ENCODE measurements at places on chromosomes 13 and 19. TPM values are rescaled to one million over a fixed set of nuclear protein-coding genes. Genes with fewer than 3 reads are reported as not detected.

DNA sequence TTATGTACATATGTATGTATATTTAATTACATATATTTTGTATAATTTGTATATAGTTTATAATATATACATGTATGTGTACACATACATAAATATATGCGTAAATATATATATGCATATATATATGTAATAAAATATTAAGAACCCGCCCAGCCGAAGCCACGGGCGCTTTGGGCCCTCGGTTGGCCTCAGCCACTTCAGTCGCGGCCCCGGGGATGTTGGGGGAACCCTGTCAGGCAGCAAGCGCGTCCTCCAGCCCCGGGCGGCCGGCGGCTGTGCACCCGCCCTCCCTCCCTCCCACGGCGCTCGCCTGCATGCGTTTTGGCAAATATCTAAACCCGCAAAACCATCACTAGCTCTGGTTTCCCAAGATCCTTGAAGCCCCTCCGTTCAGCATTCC is 7.9 kb upstream of the ZNF606 start:
- DNase-seq: no peak

Gene TEKTIP1
- 1.2 TPM for polyA plus RNA-seq

DNA sequence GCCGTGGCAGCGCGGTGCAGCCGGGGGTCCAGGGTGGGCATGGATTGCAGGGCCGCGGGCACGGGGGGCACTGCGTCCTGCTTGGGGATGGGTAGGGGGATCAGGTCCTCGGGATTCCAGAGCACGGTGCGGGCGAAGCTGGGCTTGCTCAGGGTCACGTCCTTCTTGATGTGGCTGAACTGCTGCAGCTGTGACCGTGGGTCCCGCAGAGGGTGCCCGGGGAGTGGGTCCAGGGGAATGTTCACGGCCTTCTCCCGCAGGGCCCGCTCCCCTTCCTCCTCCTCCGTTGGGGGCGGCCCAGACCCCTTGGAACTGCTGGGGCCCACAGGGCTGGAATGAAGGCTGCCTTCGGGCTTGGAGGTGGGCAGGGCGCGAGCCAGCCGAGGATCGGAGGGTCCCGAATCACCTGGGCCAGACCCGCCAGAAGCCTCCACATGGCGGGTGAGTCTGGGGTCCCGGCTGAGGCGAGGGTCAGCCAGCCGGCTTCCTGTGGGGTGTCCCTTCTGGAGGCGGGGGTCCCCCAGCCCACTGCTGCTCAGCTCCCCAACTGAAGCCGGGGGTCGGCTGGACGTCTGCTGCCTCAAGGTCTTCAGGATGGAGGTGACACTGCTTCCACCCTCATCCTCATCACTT is 18.9 kb upstream of the TMEM160 start:
- DNase-seq: no peak

GRCh38 chr13:99971576-99972189 is at the start of gene ZIC5:
Gene ZIC5 (minus strand): TSS chr13:99971767. CDS start chr13:99971603, 164 bp downstream.
- peak; percentile 48 for DNase-seq

Gene ZNF429
- 8.3 TPM for polyA plus RNA-seq

DNA sequence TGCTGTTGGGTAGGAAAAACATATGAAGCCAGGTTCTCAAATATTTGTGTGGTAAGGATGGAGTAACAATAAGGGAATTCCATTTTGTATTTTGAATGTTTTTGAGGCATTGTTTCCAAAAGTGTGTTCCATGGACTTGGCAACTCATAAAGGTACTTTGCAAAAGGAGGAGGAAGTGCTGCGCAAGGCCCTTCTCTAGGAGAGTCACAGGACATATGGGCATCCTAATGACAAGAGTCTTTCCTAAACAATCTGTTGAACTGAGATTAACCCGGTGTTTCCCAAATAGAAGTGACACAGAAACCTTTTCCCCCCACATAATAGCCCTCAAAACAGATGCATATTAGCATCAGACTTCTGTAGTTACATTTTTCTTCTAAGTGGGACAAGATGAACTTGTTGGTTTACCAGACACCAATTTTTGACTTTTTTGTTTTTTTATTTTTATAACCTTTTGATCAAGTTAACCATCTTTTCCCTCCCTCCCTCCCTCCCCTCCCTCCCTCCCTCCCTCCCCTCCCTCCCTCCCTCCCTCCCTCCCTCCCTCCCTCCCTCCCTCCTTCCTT is 209.3 kb downstream of the PCCA start:
- DNase-seq: no peak

- no peak for DNase-seq
Measured at GRCh38 chr19:30596268-30596667, 224.1 kb downstream of the ZNF536 start.

DNA sequence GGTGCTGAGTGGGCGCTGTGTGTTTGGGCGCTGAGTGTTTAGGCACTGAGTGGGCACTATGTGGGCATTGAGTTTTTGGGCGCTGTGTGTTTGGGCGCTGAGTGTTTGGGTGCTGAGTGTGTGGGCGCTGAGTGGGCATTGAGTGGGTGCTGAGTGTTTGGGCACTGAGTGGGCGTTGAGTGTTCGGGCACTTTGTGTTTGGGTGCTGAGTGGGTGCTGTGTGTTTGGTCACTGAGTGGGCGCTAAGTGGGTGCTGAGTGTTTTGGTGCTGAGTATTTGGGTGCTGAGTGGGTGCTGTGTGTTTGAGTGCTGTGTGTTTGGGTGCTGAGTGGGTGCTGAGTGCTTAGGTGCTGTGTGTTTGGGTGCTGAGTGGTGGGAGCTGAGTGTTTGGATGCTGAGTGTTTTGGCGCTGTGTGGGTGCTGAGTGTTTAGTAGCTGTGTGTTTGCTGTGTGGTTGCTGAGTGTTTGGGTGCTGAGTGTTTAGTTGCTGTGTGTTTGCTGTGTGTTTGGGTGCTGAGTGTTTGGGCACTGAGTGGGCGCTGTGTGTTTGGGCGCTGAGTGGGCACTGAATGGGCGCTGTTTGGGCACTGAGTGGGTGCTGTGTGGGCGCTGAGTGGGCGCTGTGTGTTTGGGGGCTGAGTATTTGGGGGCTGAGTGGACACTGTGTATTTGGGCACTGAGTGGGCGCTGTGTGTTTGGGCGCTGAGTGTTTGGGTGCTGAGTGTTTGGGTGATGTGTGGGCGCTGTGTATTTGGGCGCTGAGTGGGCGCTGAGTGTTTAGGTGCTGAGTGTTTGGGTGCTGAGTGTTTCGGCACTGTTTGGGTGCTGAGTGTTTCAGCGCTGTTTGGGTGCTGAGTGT is 47.2 kb upstream of the F7 start:
- no peak for DNase-seq

DNA sequence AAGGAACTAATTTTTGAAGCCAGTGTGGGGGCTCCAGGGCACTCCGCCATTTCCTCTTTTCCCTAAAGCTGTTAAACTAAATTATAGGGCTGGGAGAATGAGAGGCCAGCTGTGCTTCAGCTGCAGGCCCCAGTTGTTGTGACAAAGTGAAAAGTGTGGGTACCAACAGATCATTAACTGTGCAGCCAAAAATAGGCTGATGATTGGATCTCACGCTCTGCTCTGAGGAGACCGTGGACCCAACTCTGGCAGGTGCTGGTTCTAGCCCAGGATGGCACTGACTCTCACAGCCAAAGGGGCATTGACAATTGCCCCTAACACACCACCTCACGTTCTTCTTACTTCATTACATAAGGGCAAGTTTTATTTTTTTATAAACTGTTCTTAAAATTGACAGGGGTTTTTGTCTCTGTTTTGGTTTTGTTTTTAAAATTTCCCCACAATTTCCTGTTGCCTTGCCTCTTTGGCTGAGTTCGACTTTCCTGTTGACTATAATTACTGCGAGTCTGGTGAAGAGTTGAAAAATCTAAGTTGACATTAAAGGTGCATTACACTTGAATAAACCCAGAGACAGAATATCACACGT is 391.0 kb downstream of the FGF9 start:
- no peak for DNase-seq

DNA sequence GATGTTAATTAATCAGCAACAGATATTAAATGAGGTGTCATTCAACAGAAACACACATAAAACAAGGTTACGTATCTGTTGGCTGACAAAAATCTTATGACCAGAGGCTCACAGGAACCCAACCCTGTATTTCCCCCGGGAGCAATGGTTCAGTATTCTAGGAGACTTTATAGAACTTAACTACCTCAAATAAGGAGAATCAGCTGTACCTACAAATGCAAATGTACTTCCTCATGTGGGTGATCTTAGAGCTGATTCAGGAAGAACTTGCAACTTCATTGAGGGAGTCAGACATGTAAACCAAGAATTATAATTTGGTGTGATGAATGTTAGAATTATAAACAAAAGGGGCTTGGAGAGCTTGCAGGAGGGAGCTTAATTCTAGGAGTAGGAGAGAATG is 20.1 kb downstream of the FGF9 start:
- DNase-seq: no peak

DNA sequence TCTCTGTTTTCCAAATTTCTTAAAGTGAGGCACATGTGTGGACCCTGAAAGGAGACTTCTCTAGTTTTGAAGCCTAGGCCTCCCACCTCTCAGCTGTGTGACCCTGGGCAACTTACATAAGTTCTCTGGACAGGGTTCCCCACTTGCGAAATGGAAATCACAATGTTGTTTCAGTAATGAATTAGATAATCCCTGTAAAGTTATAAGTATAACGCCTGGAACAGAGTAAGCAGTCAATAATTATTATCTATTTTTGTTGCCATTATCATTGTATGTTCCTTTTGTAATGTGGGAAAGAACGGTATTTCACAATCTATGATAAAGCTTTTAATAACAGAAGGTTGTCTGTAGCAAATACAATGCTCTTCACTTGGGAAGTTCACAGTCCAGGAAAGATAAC is 437.3 kb upstream of the ZNF507 start:
- no peak for DNase-seq

- no peak for DNase-seq
Measured at GRCh38 chr19:2259336-2259735, 3.1 kb upstream of the JSRP1 start.

- peak; percentile 56 for DNase-seq
Measured at GRCh38 chr19:58406818-58407657, 1.4 kb upstream of the ZNF584 start.

Gene RB1
- 12.3 TPM for polyA plus RNA-seq

DNA sequence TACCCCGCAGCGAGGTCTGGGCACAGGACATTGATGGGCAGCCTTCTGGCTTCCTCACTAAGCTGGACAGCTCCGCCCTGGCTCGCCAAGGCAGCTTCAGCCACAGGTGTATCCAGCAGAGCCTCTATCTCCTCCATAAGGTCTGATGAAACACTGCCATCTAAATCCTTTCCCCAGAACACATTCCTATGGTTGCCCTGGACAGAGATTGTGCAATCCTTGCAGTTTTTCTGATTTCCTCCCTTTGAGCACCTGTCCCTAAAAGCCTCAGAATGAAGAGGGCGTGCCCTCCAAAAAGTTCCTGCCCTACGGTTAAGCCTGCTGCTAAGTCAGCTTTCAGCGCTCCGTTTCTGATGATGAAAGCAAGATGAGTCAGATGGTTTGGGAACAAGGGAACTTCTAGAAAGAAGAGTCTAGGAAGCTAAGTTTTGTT is 21.0 kb downstream of the CLEC4M start:
- no peak for DNase-seq

Gene KLK12
- polyA plus RNA-seq: not detected

- no peak for DNase-seq
Measured at GRCh38 chr13:32150794-32151193, 119.2 kb downstream of the FRY start.

DNA sequence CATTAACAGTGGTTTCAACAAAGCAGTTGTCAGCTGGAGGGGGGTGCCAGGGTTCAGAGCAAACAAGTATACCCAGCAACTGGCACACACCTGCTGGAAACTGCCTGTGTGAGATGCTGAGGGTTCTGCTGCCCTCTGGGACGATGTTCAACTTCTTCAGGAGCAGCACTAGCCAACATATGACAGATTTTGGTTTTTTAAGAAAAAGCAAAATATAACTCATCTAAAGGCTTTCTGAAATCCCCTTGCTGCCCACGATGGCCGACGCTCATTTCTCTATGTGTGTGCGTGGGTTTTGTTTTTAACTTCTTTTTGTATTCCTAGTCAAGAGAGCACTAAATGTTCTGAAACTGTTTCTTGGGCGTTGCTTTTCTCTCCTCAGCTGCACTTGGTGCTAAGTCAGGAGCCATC is 79.9 kb downstream of the MRPL57 start:
- DNase-seq: no peak

Gene IRF2BP1
- polyA plus RNA-seq: 18.2 TPM

GRCh38 chr13:111902726-111903125 is 164.2 kb upstream of the SOX1 start:
- no peak for DNase-seq

Gene OVOL3
- not detected for polyA plus RNA-seq

DNA sequence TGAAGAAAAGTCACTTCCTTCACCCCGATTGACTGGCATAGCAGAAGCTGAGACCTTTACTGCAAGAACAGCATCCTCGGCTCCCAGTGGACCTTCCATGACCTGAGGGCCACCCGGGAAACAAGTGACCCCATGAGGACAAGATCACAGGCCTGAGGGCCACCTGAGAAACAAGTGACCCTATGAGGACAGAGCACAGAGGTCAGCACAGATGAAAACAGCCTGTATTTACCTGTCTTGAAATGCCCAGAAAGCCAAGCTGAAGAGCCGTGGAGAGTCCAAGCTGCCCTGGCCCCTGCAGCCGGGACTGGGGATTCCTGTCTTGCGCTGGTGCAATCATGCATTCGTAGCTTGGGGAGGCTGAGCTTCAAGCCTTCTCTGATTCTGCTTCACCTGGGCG is 114.2 kb upstream of the SPACA7 start:
- no peak for DNase-seq

GRCh38 chr13:21777166-21777565 is 106.3 kb downstream of the FGF9 start:
- DNase-seq: no peak

Gene THSD8
- 10.0 TPM for polyA plus RNA-seq

GRCh38 chr13:30587231-30587630 is 30.5 kb upstream of the USPL1 start:
- no peak for DNase-seq

DNA sequence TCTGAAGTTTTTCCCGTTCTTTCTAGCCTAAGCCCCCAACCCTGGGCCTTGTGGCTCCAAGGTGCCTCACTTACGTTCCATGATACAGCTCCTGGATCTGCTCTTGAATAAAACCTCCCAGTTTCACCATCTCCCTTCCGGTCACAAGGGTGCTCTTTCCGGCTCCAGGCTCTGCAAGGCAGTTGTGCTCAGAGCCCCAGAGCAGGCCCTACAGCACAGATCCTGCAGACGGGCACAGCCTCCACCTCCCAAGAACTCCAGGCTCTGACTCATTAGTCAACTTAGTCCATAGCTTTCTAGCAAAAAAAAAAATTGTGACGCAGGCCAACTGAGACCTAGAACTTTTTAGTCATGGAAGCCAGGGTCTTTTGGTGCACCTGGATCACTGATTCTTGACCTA is 33.9 kb upstream of the SLC7A10 start:
- DNase-seq: no peak

- no peak for DNase-seq
Measured at GRCh38 chr13:91318886-91319285, 28.6 kb upstream of the MIR17HG start.

DNA sequence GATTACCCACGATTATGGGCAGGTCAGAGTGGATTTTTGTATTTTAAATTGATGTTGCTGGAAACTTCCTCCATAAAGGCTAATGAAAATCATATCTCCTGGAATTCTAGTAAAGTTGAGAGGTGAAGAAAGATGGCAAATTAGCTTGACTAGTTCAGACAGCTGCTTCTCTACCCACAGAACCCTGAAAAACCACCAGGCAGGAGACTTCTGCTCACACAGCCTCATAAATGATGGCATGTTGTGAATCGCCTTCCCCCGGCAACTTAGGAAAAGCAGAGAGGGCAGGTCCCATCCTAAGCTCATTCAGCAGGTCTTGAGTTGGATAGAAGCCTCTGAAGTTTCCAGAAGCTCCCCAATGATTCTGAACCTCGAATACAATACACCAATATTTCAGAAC is 87.6 kb upstream of the SLC7A1 start:
- DNase-seq: no peak

GRCh38 chr13:79108914-79109643 is 297.0 kb downstream of the RBM26 start:
- DNase-seq: no peak

Gene SDHAF1
- polyA plus RNA-seq: 34.3 TPM

Data from kidney (tissue), 22 donors.